ENCODE measurements at places on chromosomes 13 and 19.

- peak; percentile 28 for DNase-seq
Measured at GRCh38 chr19:40282920-40283319, 2.2 kb downstream of the AKT2 start.

GRCh38 chr13:83877651-83878355 is 4.5 kb downstream of the SLITRK1 start:
- DNase-seq, result no peak

DNA sequence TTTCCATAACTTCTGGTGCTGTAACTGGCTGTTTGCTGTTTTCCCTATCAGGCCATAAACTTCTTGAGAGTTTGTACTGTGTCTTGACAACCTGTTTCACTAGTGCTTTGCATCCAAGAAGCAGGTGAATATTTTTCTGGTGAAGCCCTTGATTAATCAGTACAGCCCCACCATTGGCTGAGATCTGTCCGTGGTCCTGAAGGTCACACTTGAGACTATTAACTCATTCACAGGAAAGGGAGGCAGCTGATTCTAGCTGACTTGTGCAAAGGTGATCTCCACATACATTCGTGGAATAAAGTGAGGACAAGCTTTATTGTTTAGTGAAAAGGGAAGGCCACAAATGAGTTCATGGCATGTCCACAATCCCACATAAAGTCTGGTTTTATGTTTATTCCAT is 61.4 kb upstream of the ZNF835 start:
- DNase-seq, result no peak

DNA sequence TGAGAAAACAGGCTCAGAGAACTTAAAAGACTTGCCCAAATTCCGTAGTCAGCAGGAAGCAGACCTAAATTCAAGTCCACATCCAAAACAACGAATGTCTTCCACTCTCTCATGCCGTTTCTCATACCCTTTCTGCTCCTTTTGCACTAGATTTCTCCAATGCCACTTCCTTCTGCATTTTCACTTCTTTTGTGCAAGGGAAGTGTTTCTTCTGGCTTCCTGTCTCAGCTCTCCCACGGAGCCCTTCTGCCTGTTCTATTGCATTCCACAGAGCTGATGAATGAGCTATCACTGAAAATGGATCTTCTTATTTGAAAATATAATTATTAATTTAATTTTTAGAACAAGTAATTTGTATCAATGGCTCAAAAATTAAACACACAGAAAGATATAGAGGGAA is 56.1 kb upstream of the STK24 start:
- DNase-seq, result no peak

DNA sequence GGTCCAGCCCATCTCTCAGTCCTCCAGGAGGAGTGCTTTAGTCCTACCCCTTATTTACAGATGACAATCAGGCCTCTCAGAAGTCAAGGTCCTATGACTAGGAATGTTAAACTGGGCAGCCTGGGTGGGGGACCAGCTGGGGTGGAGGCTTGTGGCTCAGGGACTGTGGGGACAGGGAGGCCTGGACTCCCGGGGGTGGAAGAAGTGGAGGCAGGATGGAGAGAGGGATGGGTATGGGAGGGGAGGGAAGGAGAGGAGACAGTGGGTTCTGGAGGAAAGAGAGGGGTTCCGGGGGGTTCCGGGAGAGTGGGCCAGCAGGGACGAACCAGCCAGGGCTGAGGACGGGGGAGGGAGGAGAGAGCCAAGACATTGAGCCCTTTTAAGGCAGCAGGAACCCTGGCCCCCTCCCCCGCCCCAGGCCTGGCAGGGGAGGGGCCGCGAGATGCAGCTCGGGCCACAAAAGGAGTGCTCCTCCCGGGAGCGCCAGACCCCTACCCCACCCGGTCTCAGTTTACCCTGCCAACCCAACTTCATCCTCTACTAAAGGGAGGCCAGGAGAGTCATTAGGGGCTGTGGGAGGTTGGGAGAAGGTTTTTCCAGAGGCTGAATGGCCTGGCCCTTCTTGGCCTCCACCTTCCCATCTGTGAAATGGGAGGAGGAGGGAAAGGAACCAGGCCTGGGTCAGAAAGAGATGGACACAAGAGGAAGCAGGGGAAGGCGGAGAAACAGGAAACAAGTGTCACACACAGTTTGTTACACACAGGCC is 1.7 kb downstream of the DMPK start:
- peak; percentile 70 for DNase-seq

- peak; percentile 39 for DNase-seq
Measured at GRCh38 chr13:36057041-36057440, 74.1 kb downstream of the DCLK1 start.

DNA sequence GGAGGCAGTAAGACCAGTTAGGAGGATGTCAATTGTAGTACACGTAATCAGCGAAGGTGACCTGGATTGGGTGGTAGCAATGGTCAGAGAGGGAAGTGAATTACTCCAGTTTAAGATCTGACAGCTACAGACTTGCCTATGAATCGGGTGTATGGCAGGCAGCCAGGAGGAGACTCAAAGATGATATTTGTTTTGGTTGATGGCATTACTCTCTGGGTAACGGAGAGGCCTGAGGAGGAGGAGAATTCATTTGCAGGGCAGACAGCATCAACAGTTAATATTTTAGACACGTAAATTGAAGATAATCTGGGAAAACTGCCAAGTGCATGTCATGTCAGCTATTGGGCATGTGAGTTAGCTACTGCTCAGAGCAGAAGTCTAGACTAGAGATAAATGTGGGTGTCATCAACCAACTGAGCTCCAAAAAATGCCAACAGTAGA is 109.2 kb downstream of the SGCG start:
- peak; percentile 81 for DNase-seq

DNA sequence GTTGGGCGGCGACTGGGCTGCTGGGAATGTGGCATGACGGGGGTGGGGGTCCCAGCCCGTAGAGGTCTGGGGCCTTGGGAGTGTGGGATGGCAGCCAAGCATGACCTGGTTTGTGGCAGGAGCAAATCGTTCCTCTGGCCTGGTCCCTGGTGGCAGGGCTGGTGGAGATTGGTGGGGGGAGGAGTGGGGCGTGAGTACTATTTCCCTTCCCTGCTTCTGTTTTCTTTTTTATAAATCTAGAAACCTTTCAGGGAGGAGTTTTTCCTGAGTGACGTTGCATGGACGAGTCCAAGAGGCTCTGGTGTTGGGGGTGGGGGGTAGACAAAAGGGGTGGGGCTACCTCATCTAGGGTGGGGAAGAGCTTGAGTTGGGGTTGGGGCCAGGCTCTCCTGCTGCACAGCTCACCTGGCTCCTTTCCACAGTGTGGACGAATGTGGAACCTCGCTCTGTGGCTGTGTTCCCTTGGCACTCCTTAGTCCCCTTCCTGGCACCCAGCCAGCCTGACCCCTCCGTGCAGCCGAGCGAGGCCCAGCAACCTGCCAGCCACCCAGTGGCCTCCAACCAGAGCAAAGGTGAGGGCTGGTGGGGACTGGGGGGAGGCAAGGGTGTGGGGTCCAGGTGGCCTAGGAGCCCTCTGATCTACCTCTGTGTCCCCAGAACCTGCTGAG is 15.4 kb upstream of the PRR19 start:
- DNase-seq, result no peak

DNA sequence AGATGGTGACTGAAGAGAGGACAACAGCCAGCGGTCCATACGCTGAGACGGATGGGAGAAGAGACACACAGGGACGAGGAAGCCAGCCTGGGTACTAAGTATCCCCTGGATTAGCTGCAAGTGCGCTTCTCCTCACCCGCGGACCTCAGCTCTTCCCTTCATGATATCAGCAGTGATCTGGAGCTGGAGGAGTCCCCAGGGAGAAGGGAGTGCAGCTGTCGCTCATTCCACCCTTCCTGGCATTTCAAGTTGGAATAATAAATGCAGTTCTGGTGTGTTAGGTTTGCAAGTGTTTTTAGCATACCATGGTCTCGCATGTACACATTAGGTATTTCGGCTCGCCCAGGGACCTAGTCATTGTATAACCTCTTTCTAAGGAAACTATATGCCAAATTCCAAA is 88.5 kb upstream of the C1QTNF9B start:
- DNase-seq, result peak; percentile 90

GRCh38 chr19:2356036-2356646 is 3.9 kb upstream of the TMPRSS9 start:
- DNase-seq, result no peak

DNA sequence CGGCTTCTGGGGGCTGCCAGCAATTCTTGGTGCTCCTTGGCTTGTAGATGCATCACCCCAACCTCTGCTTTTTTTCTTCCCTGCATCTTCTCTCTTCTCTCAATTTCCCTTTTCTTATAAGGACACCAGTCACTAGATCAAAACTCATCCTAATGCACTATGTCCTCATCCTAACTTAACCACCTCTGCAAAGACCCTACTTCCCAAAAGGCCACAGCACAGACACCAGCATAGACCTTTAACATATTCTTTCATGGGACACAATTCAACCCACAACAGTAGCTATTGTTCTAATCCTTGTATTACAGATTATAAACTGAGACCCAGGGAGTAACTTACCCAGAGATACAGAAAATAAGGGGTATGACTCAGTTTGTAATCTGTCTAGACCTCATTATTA is 47.0 kb downstream of the RUBCNL start:
- DNase-seq, result no peak

DNA sequence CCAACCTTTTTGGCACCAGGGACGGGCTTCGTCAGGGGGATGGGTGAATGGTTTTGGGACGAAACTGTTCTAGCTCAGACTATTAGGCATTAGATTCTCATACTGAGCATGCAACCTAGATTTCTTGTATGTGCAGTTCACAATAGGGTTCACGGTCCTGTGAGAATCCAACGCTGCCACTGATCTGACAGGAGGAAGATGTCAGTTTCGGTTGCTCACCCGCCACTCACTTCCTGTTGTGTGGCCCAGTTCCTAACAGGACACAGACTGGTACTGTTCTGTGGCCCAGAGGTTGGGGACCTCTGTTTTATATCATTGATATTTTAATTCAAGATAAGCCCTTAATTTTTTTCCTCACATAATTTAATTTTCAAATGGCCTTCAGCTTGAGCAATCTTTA is 26.7 kb upstream of the TDRD3 start:
- DNase-seq, result no peak

DNA sequence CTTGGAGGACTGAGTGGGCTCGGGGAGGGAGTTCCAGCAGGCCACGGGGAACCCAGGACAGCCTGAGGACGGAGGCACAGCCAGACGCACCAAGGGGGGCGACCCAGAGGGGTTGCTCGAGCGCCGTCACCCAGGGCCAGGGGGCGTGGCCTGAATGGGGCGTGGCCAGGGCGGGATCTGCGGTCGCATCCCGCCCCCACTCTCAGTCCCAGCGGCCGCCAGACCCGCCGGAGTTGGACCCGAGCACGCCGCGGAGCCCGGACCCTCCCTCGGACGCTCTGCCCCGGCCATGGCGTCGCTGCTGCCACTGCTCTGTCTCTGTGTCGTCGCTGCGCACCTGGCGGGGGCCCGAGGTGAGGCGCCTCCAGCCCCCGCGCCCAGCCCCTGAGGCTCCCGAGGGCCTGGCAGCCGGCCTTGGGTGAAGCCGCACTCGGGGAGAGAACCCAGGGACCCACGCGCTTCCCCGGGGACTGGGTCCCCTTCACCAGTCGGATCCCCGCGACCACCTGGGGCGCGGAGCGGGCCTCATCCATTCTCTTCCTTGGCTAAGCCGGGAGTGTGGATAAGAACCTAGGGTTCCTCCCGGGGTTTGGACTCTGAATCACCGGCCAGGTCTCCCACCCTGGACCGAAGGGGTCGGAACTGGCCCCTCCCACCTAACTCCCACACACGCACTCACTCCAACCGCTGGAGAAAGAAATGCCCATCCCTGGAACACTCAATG is at the start of gene CILP2:
Gene CILP2 (plus strand): TSS at position 205 of the 724 bp plus-strand sequence. CDS start 85 bp downstream, at position 290.
- DNase-seq, result no peak

- peak; percentile 53 for DNase-seq
Measured at GRCh38 chr13:108895220-108895704, 265.9 kb downstream of the MYO16 start.

DNA sequence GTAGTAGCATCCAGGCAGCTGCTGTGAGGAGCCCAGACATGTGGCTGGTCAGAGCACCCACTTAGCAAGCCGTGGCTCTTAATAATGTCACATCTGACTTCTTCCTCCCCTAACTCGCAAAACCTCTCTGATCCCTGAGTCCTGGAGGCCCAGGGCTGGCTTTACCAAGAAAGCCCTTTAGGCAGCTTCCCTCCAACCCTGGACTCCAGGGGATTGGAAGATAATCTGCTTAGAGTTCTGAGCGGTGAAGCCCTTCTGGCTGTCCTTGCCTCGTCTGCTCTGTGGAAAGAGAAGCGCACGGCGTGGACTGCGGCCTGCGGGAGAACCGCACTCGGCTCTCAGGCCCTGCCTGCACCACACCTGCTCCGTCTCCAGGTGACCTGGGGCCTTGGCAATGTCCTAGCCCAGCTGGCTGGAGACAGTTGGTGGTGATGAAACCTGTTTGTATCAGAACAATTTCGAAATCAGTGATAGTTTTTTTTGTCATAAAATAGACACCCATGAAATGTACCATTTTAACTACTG is 64.5 kb upstream of the MCF2L start:
- no peak for DNase-seq

DNA sequence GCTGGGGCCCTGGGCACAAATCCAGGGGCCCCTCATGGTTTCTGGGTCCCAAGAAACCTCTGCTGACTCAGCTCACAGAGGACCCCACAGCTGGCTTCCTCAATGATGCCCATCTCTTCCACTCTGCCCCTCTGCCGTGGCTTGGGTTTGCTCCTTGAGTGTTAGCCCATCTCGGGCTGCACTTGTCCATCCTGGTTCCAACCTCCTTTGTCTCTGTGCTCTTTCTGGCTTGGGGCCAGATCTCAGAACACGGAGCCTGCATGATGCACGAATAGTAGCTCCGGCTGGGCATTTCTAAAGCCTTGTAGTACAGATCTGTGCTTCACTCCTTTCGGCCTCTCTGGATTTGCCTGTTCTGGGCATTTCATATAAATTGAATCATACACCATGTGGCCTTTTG is 53.8 kb downstream of the F2RL3 start:
- DNase-seq, result no peak

GRCh38 chr19:18384775-18385174 is 1.2 kb upstream of the GDF15 start:
- DNase-seq, result no peak

DNA sequence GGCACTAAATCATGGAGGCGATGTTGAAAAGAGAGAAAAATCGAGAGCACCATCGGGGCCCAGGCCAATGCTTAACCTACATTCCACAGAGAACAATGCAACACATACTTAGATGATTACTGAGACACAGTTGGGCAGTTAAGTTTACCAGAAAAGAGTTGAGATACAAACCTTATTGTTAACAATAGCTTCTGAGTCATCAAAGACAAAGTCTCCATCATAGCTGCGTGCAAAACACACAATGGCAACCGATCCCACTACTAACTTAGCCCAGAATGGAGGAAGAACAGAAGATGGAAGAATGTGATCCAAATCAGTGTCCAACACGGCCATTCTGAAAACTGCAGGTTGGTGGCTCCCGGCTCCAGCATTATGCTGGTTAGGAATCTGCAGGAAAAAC is 6.2 kb downstream of the TMTC4 start:
- DNase-seq, result peak; percentile 3

- DNase-seq, result no peak
Measured at GRCh38 chr13:61029064-61029463, 386.6 kb downstream of the PCDH20 start.

Data from myocyte (in vitro differentiated cells).